Neural progenitor cell (in vitro differentiated cells): ENCODE measurements at places on chromosomes 12 and 14. TPM values are rescaled to one million over a fixed set of nuclear protein-coding genes. Genes with fewer than 3 reads are reported as not detected.

Gene C3AR1
- not detected in 2 replicates for total RNA-seq

DNA sequence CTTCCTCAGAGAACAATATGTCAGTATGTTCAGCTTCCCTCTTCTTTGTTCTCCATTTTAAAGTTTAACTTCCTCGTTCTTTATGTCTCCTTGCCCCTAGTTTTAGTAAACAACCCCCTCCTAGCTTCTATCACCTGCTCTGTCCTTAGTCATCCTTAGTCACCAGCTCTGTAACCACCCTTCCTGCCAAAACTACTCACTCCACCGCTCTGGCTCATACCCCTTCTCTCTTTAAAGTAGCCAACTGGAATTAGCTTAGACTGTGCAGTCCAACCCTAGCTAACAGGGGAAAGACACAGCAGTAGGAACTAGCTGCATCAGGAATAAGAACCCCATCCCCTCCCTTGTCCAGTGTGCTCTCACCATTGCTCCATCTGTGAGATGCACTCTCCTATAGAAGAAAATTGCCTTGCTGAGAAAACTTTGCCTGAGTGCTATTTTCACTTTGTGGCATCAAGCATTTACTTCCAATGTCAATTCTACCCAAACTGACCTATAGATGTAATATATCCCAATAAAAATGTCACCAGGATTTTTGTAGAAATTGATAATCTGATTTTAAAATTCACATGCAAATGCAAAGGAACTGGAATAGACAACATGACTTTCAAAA lies 603.2 kb downstream of the C12orf50 start:
- H3K27me3 ChIP-seq: no peaks in the 10 kb centered on the region
- no peaks in the 10 kb centered on the region for H3K36me3 ChIP-seq
- DNase-seq: no peak
- no peak overlapping the region for H3K27ac ChIP-seq
- H3K4me3 ChIP-seq: no peak overlapping the region
- H3K4me1 ChIP-seq: no peaks in the 10 kb centered on the region

GRCh38 chr12:54975875-54976274 lies 8.7 kb downstream of the TESPA1 start:
- H3K27me3 ChIP-seq: no peaks in the 10 kb centered on the region
- H3K4me1 ChIP-seq: peaks cover 16% of the 10 kb centered on the region
- no peak overlapping the region for H3K4me3 ChIP-seq

DNA sequence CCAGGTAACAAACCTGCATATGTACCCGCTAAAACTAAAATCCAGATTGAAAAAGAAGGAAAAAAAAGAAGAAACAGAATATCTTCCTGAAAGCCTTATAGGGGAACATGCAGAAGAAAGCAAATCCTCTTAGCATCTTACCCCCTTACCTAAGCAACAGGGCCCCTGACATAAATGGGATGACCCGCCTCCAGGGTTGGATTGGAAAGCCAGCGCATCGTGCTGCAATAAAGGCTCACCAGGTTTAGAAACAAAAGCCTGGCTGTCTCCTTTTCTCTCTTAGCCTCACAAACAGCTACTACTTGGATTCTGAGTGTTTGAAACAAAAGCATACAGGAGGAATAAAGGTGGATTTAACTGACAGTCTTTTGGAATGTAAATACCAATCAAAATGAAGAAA lies 13.8 kb upstream of the ADCK1 start:
- peaks cover 25% of the 10 kb centered on the region for H3K4me1 ChIP-seq
- H3K36me3 ChIP-seq: no peaks in the 10 kb centered on the region
- DNase-seq: peak; percentile 85

Gene PTPN11
- total RNA-seq: 67.5 and 85.2 TPM in 2 replicates

GRCh38 chr14:50001999-50002925 lies 109.4 kb downstream of the ARF6 start:
- no peak for DNase-seq
- H3K36me3 ChIP-seq: no peaks in the 10 kb centered on the region
- no peak overlapping the region for H3K27ac ChIP-seq
- H3K4me3 ChIP-seq: no peak overlapping the region
- H3K4me1 ChIP-seq: peaks cover 10% of the 10 kb centered on the region
- H3K27me3 ChIP-seq: peaks cover 73% of the 10 kb centered on the region

DNA sequence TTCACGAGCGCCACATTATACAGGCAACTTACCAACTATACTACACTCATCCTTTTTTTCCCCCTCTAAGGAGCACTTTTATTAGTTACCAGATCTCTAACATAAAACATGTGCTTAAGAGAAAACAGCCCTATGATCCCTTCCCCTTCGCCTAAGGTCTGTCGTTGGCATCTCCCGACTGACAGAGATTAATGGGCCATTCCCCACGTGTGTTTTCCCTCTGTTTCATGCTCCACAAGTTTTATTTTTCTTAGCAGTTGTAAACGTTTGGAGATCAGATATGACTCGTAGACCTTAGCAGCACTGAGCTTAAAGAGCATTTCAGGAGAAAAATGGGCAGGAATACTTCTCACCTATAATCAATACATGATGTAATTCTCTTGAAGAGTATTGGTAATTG lies 51.4 kb upstream of the FZD10 start:
- no peak overlapping the region for H3K27ac ChIP-seq
- H3K27me3 ChIP-seq: peaks cover 45% of the 10 kb centered on the region
- DNase-seq: no peak
- H3K36me3 ChIP-seq: no peaks in the 10 kb centered on the region

DNA sequence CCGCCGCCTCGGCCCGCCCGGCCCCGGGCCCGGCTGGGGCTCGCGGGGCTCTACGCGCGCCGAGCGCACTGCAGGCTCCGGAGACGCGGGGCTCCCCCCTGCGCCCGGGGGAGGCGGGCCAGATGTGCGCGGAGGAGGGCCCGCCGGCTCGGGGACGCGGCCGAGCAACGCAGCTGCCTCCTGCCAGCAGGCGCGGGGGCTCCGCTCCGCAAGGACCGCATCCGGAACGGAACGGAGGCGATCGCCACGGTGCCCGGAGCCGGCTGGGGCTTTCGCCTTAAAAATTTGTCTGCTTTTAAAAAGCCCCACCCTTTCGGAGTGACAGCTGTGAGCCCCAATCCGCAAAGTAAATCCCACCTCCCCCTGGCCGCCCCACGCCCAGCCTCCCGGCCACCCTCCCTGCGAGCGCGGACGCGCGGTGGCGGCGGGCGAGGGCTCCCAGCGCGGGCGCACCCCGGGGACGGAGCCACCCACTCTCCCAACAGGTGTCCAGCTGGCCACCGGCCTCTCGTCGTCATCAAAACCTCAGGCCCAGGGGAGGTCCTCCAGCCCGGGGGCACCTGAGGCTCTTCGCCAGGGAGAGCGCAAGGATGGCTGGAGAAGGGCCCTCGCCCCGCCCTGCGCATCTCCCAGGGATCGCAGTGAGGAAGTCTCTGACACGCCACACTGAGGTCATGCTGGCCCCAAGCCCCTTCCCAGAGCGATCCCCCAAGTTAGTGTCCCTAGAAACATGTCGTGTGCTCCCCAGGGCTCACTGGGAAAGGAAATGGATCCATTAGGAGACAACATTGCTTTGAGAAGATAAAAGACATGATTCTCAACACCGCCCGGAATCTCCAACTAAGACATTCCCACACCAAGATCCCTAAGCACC lies at the start of gene TMEM132D:
Gene TMEM132D (minus strand): TSS at position 70 of the 874 bp plus-strand sequence.
- H3K4me1 ChIP-seq: peaks cover 12% of the 10 kb centered on the region

Gene ESYT1
- 75.3 and 146 TPM in 2 replicates for total RNA-seq

- no peaks in the 10 kb centered on the region for H3K27me3 ChIP-seq
- no peaks in the 10 kb centered on the region for H3K36me3 ChIP-seq
- DNase-seq: no peak
- H3K4me3 ChIP-seq: no peak overlapping the region
- no peak overlapping the region for H3K27ac ChIP-seq
Measured at GRCh38 chr12:75750716-75751306, 239.4 kb upstream of the KRR1 start.

DNA sequence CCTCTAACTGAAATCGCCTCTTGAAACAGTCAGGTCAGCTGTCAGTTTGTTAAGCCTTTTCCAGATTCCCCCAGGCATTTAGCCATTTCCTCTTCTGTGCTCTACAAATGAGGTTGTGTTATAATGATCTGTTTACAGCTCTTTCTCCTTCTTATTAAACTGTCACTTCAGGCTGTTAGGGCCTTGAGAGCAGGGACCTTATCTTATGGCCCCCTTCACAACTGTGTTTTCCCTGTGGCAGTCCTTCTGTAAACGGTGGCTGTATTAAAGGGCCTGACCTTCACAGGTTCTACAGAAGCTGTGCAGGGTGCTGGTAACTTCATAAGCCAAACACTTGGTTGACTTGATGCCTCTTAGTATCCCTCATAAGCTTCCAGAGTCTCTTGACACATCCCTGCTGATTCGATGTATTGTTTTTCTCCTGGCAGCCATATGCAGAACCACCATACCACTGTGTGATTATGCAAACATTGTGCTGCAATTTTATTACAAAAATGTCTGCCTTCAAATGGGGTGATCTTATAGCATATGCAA lies 104.7 kb downstream of the PLEKHA5 start:
- peaks cover 6% of the 10 kb centered on the region for H3K36me3 ChIP-seq
- H3K27me3 ChIP-seq: no peaks in the 10 kb centered on the region
- no peak overlapping the region for H3K4me3 ChIP-seq

Gene ZFHX2
- total RNA-seq: 0.90 and 2.2 TPM in 2 replicates

DNA sequence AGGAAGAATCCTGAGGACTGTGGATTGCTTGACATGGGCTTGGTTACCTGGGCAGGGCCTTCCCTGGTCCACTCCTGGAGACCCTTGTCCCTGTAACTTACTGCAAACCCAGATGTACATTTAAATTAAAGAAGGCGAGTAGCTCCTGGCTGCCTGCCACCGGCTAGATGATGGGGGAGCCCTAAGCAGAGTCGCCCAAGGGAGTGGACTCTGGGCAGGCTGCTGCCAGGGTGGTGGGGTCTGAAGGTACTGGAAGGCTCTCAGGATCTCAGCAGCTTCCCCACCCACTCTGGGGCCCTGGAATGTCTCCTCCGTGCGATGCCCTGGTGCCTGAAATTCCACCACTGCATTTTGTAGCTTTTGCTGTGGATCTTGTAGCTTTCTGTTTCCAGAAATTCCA lies 74.7 kb downstream of the FBXL14 start:
- peaks cover 30% of the 10 kb centered on the region for H3K4me1 ChIP-seq
- peaks cover under 1% of the 10 kb centered on the region for H3K27me3 ChIP-seq
- DNase-seq: no peak
- no peak overlapping the region for H3K4me3 ChIP-seq
- H3K27ac ChIP-seq: no peak overlapping the region
- H3K36me3 ChIP-seq: no peaks in the 10 kb centered on the region

Gene MEG3
- 7.3 and 10.6 TPM in 2 replicates for total RNA-seq

GRCh38 chr12:108757856-108758255 lies 26.5 kb upstream of the CORO1C start:
- H3K36me3 ChIP-seq: no peaks in the 10 kb centered on the region
- no peak for DNase-seq
- no peaks in the 10 kb centered on the region for H3K27me3 ChIP-seq
- no peak overlapping the region for H3K27ac ChIP-seq
- no peaks in the 10 kb centered on the region for H3K4me1 ChIP-seq

DNA sequence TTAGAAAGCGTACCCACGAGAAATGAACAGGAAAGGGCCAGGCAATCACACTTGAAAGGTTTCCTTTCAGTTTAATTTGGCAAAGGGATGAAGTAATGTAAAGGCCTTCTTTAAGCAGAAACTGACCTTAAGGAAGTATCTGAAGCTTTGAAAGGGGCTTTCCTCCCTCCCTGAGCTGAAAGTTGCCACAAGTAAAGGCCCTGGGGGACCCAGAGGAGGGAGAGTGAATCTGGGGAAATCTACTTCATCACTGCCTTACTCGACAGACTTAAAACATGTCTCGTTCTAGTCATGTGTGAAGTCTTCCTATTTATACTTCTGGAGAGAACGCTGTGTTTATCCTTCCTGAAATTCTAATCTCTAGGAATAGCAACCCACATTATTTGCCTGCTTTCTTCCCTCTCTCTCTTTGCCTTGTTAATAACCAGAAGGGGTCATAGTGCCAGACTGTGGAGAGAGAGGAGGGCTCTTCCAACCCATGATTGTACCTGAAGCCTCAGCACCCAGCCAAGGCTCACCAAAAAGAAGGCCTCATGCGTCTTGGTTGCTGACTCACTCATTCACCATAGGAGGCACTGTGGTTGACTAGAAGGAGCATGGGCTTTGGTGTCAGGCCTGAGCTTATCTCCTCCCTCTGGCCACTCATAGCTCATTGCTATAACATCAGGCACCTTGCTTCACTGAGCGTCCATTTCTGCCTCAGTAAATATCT lies 10.2 kb upstream of the GPX2 start:
- H3K27me3 ChIP-seq: no peaks in the 10 kb centered on the region
- no peaks in the 10 kb centered on the region for H3K4me1 ChIP-seq
- H3K27ac ChIP-seq: no peak overlapping the region
- H3K4me3 ChIP-seq: no peak overlapping the region

DNA sequence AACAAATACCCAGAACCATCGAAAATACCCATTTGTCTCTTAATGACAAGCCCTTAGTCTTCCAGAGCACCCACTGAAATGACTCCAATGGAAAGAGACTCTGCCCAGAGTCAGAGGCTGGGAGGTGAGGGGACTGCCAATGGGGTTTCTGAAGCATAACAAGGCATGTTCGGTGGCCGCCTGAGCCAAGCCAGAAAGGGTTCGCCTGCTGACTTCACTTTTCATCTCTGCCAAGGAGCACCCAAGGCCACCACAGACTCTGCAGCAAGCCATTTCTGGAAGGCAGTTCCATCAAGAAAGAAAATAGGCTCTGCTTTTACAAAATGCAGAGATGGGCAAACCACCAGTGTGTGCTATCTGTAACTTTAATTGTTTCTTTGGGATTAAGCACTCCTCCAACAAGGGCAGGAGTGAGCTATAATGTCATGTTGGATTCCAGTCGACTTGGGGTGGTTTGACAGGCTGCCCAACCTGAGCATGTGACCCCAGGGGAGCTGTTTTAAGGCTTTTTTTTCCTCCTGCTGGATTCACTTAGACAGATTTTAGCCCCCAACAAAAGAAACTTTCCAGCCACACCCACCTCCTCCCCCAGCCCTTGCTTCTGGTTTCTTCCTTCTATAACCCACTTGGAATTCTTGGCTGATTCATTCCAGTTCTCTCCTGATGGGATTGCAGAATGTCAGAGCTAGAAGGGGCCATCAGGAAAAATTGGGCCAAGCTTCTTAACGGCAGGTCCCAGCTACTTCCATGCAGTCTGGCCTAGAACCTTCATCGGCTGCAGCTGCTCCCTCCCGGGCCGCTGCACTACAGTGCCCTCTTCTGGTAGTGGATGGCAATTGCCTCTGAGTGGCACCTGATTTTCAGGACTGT lies 24.1 kb downstream of the CKAP4 start:
- no peaks in the 10 kb centered on the region for H3K36me3 ChIP-seq
- H3K4me1 ChIP-seq: peaks cover 6% of the 10 kb centered on the region
- no peak overlapping the region for H3K4me3 ChIP-seq
- DNase-seq: peak; percentile 77
- no peaks in the 10 kb centered on the region for H3K27me3 ChIP-seq

- DNase-seq: no peak
- no peaks in the 10 kb centered on the region for H3K4me1 ChIP-seq
- no peaks in the 10 kb centered on the region for H3K36me3 ChIP-seq
- no peak overlapping the region for H3K27ac ChIP-seq
- H3K27me3 ChIP-seq: peaks cover 12% of the 10 kb centered on the region
Measured at GRCh38 chr12:241266-241665, 21.4 kb downstream of the SLC6A13 start.

Gene LRTM2
- 0.09 TPM in 1 of 2 replicates, not detected in the other for total RNA-seq

GRCh38 chr14:34059925-34060650 lies 109.2 kb upstream of the EGLN3 start:
- peak overlapping the region; percentile 57 for H3K4me3 ChIP-seq
- peak; percentile 91 for DNase-seq
- H3K27me3 ChIP-seq: peaks cover 31% of the 10 kb centered on the region

Gene NELL2
- 317 and 398 TPM in 2 replicates for total RNA-seq

- DNase-seq: no peak
- H3K27me3 ChIP-seq: no peaks in the 10 kb centered on the region
- H3K4me3 ChIP-seq: peak overlapping the region; percentile 69
Measured at GRCh38 chr14:75175677-75176141, 703 bp downstream of the TMED10 start.
